ENCODE measurements at places on chromosomes 7 and 10. TPM values are rescaled to one million over a fixed set of nuclear protein-coding genes. Genes with fewer than 3 reads are reported as not detected.

Gene ADAM22
- 0.61 TPM for total RNA-seq

Gene SPDYE11
- not detected for total RNA-seq

Gene RELN
- total RNA-seq, result 17.8 TPM

Gene ZKSCAN1
- 20.3 TPM for total RNA-seq

Gene ZNF727
- total RNA-seq, result not detected

Gene ASZ1
- total RNA-seq, result not detected

Gene NOM1
- 16.0 TPM for total RNA-seq

Gene CCDC146
- total RNA-seq, result 0.14 TPM

Gene GPAM
- total RNA-seq, result 5.0 TPM

Gene MYPN
- 0.64 TPM for total RNA-seq

Gene CDK14
- 10.4 TPM for total RNA-seq

Gene IGFBP3
- 370 TPM for total RNA-seq

Data from Caki2 (cell line).